ENCODE measurements at places on chromosomes 2 and 18.

DNA sequence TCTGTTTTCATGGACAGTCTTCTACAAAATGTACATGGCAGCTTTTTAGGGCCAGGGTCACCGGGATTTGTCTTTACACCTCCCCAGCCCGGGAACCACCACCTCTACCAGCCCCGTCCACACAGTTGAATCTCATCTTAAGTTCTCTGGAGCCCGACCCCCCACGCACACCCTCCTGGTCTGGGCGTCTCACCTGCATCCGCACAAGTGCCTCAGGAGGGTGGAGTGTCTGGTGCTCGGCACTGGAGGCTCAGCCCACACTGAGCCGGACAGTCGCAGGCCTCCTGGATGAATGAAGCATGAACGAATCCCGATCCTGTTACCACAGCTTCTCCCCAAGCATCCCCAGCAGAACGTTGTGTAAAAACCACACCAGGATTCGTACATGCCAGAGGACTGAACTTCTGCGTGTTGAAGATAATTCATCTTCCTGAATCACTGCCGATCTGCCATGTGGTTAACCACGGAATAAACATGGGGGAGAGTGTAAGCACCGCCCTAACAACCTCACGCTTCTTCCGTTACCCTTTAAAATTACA lies 162.0 kb downstream of the RTP5 start:
- peak; percentile 89 for DNase-seq

- DNase-seq: no peak
Measured at GRCh38 chr18:49933530-49934128, 120.3 kb upstream of the ACAA2 start.

DNA sequence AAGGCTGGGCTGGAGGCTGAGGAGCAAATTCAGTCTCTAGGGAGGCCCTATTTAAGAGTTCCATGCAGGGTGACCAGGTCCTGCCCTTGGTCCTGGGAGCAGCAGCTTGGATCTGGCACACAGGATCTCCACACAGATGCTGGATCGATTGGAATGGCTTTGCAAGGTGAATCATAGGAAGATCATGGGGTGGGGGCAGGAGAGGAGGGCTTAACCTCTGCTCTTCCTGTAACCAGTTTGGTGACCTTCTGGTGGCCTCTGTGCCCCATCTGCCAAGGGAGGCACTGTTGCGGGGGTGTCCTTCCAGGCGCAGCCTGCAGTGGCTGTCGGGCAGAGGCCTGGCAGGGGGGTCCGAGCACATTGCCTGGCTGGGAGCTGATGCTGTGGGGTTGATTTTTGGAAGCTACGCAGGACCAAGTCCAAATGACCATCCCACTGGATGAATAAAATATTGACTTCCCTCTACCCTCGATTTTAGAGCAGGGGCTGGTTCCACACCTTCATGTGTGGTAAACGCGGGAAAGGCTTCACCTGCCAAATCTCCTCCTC lies 79.7 kb downstream of the EDAR start:
- no peak for DNase-seq

GRCh38 chr18:41532344-41533086 lies 422.5 kb upstream of the PIK3C3 start:
- DNase-seq: no peak

DNA sequence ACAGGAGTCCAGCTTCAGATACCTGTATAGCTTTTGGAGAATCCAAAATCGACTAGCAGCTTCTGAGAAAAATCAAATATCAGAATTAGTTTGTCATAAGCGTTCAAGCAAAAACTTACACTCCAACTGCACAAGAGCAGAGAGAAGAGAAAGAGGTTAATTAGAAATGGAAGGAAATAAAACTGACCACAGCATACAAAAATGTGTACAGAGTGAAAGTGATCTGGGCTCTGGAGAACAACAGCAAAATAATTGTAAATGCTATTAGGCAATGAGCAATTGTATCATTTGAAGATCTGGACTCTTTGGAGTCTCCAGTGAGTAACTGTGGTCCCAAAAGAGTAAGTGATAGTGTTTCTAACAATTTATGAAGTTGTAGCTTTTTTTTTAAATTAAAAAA lies 867.3 kb downstream of the TRIB2 start:
- DNase-seq: no peak

DNA sequence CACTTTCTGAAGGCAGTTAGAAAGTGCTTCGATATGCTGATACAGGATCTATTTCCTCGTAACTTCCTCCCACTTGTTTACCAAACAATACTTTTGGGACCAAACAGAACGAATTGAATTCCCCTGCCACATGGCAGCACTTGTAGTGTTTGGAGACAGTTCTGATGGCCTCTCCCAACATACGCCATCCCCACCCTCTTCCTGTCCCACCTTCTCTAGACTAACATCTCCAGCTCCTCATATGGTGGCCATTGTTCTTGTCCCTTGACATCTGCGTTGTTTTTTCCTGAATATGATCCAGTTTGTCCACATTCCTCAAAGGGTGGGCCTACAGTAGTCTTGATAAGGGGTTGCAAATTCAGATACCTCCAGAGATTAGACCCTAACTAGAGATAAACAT lies 53.4 kb upstream of the ANKRD44 start:
- no peak for DNase-seq

DNA sequence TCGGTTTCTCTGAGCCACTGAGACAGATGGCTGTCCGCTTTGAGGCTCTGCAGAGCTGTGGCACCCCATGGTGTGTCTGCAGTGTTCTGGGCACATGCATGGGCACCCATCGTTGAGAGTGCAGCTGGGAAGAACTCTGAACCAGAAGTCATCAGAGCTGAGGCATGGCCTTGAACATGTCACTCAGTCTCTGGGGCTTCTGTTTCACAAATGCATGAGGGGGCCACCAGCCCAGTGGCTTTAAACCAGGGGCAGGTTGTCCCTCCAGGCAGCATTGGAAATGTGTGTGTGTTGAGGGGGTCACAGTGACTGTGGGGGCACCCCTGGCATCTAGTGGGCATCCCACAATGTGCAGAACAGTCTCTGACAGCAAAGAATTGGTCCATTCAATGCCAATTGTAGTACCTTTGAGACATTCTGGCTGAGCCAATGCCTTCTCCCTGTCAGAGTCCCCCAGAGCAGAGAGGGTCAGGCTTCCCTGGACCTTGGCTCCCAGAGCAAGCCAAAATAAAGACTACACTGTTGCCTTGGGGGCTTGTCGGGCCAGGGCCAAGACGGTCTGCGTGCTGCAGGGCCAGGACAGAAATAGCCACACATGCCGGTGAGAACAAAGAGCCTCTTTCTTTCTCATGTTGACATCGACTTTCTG lies 9.3 kb upstream of the PSMD1 start:
- no peak for DNase-seq

DNA sequence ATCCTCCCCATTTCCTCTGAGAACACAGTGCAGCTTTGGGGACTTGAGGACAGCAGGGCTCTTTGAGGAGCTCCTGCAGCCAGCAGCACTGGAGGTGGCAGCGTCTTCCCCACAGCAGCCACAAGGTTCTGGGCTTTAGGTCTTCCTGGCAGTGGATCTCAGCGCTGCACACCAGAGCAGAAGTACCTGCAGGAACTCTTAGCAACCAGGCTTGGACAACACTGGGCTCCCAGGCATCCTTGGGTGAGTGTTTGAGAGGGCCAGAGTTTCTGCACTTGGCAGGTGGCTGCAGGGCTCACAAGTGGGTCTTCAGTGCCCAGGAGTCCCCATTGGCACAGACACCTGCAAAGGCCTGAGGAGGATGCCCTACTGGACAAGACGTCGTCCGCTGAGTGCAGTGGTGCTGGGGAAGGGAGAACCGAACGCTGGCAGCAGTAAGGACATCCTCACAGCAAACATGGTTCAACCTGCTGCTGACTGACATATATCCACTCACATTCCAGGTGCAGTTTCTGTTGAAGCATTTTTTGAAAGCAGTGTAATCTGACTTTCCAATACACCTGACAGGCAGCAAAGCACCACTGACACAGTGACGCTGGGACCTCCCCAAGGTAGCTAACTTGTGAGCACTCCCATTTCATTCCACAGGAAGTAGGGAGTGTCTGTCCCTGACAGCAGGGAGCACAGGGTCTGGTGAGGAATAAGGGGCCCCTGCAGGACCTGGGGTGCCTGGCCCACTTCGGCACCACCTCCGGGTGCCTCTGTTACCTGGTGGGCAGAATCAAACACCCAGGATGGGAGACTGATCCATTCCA lies 149.9 kb upstream of the COPS8 start:
- DNase-seq: no peak

- DNase-seq: no peak
Measured at GRCh38 chr18:26646901-26647300, 98.5 kb upstream of the KCTD1 start.

DNA sequence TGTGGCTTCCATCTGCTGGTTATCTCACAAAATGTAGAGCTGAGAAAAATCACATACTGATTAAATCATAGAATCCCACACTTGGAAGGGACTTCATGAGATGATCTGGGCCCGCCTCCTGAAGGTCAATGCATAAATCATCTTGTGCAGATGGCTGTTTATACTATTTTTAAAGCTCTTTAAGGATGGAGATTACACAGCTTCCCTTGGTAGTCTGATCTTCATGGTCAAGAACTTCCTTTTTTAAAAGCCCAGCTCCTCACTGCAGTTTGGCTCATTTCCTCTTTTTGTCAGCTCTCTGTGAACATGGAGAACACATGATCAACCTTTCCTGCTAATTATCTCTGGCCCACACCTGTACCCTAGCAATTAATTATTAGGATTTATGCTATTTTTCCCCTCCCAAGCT lies 25.9 kb downstream of the GCG start:
- peak; percentile 99 for DNase-seq

GRCh38 chr2:189602233-189602632 lies 21.6 kb upstream of the SLC40A1 start:
- DNase-seq: no peak

GRCh38 chr2:216787851-216788540 lies 71.9 kb downstream of the TNP1 start:
- DNase-seq: no peak

DNA sequence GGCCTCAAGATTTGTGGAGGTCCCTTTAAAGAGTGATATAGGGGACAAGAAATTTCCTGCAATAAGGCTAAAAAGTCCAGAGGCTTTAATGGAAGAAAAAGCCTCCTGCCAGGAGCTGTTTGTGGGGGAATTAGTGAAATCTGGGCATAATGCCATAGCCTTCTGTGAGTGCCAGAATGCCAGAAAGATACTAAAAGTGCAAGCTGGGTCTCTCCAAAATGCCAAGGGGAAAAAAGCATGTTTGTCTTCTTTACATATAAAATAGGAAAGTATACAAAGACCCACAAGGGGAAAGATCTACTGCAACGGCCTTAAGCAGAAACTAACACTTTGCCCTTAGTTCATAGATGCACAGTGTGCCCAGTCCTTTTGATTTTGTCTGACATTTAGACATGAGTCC lies 647.7 kb upstream of the ZNF804A start:
- DNase-seq: no peak

- no peak for DNase-seq
Measured at GRCh38 chr2:134469516-134470115, 215.7 kb downstream of the MGAT5 start.

- DNase-seq: no peak
Measured at GRCh38 chr2:85773692-85774091, 19.9 kb downstream of the ATOH8 start.
